Activated CD4-positive, alpha-beta T cell treated with anti-CD3 and anti-CD28 coated beads, Interleukin-2, Interleukin-6, amounts not matched to agents 100 ng/mL and 50 ng/mL, durations not matched to agents 16 hours and 8 hours (primary cell): ENCODE measurements at places on chromosomes 2 and 18.

DNA sequence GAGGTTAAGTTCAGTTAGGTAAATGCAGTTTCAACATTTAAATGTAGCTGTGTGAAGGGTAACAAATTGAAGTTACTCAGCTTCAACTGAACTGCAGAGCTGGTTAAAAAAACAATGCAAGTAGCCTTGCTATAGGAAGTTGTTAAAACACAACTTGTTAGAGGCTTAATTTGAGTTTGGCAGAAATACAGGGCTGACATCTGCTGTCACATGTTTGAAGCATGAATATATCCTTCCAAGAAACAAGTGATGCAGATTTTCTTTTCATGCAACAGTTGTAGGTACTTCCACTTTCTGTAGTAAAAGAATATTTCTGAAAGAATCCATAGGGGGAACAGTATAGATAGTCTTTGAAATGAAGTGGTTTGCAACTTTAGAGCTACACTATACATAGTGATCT is 208.7 kb upstream of the RASGRP3 start:
- DNase-seq: no peak

DNA sequence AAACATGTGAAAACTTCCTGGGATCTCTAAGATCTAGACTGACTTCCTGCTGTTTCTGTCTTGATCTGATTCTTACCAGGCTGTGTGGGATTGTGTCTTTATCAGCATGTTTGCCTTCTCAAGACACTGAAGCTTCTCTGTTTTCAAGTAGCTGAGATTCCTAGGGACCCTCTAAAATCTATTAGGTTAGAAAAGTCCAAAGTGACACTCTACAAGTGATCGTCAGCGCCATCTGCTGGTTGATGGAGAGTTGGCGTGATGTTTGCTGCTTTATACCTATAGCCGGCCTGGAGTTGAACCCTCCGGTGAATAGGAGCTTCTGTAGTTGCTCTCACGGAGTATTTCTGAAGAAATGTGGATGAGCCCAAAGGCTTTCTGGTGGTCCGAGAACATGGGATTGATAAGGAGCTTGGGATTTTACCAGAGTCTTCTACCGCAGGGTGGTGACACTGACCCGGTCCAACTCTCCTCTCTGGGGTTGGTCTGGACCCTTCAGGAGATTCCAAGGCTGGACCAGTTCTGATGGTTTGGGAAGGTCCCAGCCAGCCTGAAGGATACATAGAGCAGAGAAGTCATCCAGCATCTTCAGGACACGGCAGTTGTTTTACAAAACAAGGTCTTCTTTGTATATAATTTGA is 96.0 kb upstream of the TTC39C start:
- peak; percentile 81 for DNase-seq

GRCh38 chr18:5244941-5245340 is 47.9 kb upstream of the AKAIN1 start:
- no peak for DNase-seq

GRCh38 chr2:179796213-179797007 is 65.0 kb downstream of the ZNF385B start:
- DNase-seq: no peak

- DNase-seq: no peak
Measured at GRCh38 chr2:156818944-156819343, 382.8 kb downstream of the GPD2 start.

- no peak for DNase-seq
Measured at GRCh38 chr2:107627164-107627563, 199.5 kb upstream of the RGPD4 start.

DNA sequence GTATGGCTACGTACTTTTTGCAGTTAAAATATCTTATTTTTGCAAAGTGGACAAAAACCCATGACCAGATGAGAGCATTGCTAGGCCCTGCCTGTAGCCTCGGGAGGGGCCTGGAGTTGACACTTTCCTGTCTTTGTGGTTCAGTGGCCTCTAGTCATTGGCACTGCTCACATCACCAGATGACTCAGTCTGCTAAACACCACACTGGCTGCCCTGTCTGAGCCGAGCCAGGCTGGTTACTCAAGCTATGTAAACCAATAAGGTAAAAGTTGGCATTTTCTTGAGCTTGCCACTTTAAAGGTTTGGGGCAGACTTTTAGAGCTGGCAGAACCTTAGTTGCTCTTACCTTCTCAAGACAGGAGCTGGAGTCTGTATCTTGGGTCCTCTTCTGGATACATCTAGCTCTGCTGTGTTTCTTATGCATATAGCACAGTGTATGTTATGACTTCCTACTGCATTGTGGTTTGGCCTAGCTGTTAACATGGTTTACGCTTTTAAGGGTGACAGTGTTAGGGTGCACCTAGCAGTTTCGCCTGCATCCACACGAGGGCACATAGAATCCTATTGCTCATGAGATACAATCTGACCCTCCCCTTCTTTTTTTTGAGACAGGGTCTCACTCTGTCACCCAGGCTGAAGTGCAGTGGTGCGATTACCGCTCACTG is 76.4 kb downstream of the AP1S3 start:
- peak; percentile 90 for DNase-seq

GRCh38 chr2:39118786-39119499 is 1.9 kb downstream of the SOS1 start:
- DNase-seq: no peak

DNA sequence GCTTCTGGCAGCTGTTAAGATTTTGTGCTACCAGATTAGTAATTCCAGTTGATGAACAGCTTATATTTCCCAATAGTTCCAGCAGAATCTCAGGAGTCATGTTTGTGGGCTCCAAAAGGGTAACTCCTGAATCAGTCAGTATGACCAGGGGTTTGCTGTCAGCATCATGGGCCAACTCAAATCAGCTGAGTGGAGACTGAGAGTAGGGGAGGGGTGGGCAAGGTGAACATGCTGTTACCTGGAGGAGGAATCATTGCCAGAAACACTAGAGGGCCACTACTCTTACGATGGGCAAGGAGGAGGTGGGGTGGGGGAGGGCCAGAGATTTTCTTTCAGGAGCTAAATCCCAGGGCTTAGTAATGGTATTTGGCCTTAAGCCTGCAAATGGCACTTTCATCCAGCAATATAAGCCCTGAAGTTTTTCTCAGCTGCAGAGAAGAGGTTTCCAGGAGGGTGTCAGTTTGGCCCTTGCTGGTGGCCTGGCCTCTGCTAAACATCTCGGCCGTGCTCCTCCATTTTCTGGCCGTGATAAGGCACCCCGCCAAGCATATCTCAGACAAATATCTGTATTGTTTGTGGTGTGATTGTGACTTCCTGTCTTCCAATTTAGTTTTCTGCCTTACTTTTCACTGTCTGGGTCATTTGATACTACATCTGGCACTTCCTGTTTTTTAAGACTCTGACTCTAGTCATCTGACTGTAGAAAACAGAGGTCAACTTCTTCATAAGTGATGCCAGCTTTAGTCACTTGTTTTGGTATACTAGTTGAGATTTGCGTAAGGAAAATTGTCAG is 120.5 kb upstream of the CXCR4 start:
- peak; percentile 72 for DNase-seq
